ENCODE measurements at places on chromosomes 3 and 15. TPM values are rescaled to one million over a fixed set of nuclear protein-coding genes. Genes with fewer than 3 reads are reported as not detected.
A peak's percentile ranks its signal among the peaks of the same experiment; 100 is the strongest.

- no peak for DNase-seq
These were observed 277.6 kb upstream of the CFAP20DC start for GRCh38 chr3:59327376-59327808.

GRCh38 chr3:124467980-124468902, 262.0 kb upstream of the UMPS start:
- peak; percentile 47 for DNase-seq

DNA sequence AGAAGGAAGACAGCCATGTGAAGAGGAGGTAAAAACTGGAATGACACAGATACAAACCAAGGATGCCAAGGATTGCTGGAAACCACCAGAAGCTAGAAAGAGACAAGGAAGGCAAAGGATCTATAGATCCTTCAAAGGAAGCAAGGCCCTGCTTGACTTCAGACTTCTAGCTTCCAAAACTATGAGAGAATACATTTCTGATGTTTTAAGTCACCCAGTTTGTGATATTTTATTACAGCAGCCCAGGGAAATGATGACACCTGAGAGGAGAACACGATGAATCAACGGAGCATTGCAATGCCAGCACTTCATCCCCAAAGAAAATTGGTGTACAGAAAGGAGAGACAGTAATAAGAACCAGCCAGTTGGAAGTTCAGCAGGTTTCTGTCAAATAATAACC, 116.3 kb downstream of the MAGI1 start:
- no peak for DNase-seq

GRCh38 chr3:71512000-71512399, 71.5 kb downstream of the FOXP1 start:
- no peak for DNase-seq

- DNase-seq: no peak
These were observed 439.5 kb downstream of the PDCD6IP start for GRCh38 chr3:34237946-34238345.

The ANKUB1 gene
- not detected for total RNA-seq

DNA sequence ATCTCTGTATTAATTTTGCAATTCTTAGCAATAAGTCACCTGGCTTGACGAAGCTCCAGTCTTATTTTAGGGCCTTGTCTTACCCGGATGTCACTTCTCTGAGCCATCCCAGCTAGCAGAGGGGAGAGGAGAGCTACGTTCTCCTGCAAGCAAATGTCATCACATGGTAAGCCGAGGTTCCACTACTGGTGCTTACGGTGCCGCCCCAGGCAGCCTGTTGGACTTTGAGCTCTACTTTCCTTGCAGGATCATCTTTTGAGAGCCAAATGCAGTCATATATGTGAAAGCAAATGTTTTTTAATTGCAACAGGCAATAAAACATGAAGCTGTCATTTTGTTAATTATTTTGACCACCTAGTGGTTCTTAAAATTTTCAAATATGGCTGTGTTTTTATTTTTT, 140.9 kb downstream of the FAM43A start:
- DNase-seq: peak; percentile 24

DNA sequence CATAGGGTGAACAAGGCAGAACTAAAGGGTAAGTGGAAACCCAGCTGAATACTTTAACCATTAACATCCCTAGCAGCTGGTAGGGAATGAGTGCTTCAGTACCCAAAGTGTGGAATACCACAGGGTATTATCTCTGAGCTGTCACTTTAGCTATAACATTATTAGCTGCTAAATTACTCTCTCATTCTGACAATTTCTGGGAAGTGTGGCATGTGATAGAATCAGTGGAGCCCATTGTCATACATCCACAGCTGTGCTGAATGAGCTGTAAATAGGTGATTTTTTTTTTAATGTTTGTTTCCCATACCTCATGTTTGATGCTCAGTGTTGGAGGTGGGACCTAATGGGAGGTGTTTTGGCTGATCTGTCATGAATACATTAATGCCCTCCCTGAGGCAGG, 894.3 kb downstream of the DIPK2A start:
- no peak for DNase-seq

All from mucosa of gallbladder (tissue), 1 donor.